ENCODE measurements at places on chromosomes 11 and 22. TPM values are rescaled to one million over a fixed set of nuclear protein-coding genes. Genes with fewer than 3 reads are reported as not detected.
A peak's percentile ranks its signal among the peaks of the same experiment; 100 is the strongest.

The NCF4 gene
- 14.1 TPM for total RNA-seq

DNA sequence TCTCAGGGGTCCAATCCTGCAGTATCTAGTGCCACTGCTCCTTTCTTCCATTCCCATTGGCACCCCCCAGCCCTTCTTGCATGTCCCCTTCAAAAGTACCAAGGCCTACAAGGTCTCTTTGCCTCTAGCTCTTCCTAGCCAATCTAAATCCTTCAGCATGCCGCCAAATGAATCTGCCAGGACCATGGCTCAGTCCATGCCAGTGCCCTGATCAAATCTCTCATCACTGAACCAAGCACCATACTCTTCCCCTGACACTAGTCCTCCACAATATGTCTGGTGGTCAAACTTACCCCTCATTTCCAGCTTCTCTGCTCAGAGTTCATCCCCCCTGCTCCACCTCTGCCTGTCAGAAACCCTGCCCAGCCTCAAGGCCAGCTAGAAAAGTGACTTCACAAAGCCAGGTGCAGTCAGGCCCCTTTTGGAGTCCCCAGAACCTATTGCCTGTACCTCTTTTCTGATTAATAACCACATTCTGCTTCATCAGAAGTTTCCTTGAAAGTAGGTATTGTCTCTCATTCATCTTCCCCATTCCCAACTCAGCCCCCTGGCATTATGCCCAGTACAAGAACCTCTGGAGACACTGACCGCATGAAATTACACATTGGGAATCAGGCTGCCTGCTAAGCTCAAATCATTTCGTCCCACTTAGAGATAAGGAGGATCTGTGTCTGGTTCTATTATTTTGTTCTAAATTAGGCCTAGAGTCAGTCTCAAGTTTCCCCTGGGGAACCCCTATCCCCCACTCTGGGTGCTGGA, 11.4 kb downstream of the FEN1 start:
- peak; percentile 11 for DNase-seq

- no peak for DNase-seq
These were observed 1520.7 kb downstream of the BRD1 start for GRCh38 chr22:48306785-48307510.

DNA sequence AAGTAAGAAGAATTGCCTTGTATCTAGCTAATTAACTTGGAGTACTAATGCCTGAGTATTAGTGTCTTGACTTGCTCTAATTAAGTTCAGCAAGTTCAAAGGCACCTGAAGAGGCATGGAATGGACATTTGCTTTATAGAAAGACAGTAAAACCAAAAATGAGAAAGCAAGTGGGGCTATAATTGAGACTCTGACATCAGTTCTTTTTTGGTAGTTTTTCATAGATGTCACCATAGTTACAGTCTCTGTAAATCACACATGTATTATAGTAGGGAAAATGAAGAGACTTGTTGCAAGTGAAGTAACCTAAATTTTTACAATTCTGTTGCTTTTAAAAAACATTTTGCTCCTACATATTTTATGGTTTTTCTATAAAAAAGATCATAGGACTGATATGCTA, 178.0 kb downstream of the HIPK3 start:
- no peak for DNase-seq

The KCNJ11 gene
- 4.5 TPM for total RNA-seq

DNA sequence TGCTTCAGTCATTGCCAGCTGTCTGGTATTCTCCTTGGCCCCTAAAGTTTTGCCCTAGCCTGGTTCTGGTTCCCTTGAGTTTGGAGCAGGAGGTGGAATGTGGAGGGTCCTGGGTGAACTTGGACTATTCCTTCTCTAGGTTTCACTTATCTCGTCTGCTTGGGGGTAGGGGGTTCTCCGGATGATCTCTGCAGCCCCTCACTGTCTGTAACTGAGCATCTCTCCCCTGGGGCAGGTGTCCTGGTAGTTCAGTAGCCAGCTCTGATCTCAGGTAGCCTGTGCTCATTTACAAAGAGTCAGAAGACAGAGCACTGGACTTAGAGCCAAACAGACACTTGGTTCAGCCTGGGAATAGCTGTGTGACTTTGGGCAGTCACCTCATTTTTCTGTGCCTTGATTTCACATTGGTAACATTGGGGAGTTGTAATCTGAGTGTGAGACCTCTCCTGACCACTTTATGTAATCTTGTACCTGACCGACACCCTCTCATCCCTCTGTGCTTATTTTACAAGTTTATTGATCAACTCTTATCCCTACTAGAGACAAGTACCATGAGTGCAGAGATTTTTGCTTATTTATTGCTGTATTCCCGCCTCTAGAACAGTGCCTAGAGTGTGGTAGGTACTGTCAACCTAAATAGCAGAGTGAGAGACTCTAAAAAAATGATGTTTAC, 804 bp downstream of the CCDC134 start:
- DNase-seq = no peak

The SAA1 gene
- total RNA-seq = 44.4 TPM

- DNase-seq = no peak
These were observed 8.6 kb upstream of the SYNGR1 start for GRCh38 chr22:39341179-39341578.

DNA sequence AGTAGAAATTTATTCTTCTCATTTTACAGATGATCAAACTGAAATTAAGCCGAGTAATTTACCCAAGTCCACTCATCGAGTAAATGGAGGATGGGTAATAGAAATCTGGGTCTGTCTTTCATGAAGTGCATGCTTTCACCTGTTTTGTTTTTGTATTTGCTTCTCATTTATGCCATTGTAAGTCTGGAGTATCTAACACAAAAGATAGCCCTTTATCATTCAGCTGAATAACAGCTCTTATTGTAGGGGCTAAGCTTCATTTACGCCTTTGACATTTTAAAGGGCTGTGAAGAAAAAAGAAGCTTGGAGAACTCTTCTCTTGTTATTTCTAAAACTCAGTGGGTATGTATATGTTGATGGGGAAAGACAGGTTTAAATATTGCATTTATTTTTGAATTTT, 1196.2 kb upstream of the TENM4 start:
- no peak for DNase-seq

The LARGE2 gene
- 2.4 TPM for total RNA-seq

GRCh38 chr11:116309446-116309845, 463.3 kb downstream of the BUD13 start:
- DNase-seq = no peak

The FGF3 gene
- not detected for total RNA-seq

- no peak for DNase-seq
These were observed 12.8 kb downstream of the MRPL17 start for GRCh38 chr11:6670202-6670830.

The IGLL1 gene
- not detected for total RNA-seq

- DNase-seq = peak; percentile 76
These were observed 32.7 kb upstream of the USP47 start for GRCh38 chr11:11808992-11809615.

GRCh38 chr11:75969626-75970308, 154.8 kb downstream of the UVRAG start:
- no peak for DNase-seq

GRCh38 chr11:130721023-130721681, 195.1 kb downstream of the SNX19 start:
- DNase-seq = no peak

DNA sequence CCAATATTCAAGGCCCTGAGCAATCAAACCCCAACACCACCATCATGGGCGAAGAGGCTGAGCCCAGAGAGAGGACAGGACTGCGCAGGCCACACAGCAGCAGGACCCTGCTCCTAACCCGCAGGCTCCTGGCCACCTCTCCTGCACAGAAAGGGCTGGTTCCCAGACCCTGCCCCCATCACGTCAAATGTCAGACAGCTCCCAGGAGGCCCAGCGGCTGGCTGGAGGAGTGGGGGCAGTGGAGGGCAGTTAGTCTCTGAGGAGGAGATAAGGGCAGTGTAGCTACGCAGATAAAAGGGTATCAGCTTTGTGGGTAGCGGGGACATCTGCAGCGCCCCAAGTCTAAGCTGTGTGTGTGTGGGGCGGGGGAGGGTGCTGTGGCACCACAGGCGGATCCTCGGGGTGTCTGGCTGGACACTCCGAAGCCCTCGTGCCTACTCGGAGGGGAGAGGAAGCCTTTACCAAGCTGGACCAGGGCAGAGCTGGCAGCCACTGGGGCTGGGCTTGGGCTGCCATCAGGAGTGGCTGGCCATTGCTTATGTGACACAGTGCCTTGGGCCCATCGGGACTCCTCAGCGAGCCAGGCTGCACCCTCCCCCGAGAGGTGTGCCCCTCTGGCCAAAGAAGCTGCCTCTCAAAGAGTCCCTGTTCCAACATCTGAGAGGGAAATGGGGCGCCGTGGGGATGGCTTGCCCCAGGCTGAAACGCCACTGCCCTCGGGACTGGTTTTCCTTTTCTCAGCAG, 21.5 kb downstream of the FADS3 start:
- DNase-seq = no peak

- no peak for DNase-seq
These were observed 9.4 kb upstream of the NAP1L4 start for GRCh38 chr11:3001496-3001895.

DNA sequence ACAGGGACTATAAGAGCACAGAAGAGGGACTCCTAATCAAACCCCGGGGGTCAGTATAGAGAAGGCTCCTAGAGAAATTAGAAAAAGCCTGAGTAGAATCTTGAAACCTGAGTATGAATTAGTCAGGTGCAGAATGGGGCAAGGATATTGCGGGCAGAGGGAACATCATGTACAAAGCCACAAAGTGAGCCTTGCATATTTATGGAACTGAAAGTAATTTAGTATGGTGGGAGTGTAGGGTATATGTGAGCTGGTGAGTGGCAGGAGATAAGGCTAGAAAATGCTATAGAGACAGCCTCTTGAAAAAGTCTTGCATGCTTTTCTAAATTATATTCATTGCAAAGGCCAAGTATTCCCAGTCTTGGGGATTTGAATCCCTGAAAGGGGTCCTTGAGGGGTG, 93.7 kb downstream of the STIM1 start:
- no peak for DNase-seq

The PRODH gene
- total RNA-seq = 28.7 TPM

GRCh38 chr22:47083379-47083986, 321.0 kb downstream of the TBC1D22A start:
- DNase-seq = no peak

GRCh38 chr11:83272627-83273026, 13.5 kb downstream of the CCDC90B start:
- DNase-seq = no peak

The OR51F1 gene
- not detected for total RNA-seq

The OR56A1 gene
- not detected for total RNA-seq

- peak; percentile 33 for DNase-seq
These were observed 17.5 kb downstream of the CDC45 start for GRCh38 chr22:19497245-19497644.

GRCh38 chr11:32307913-32308312, 127.4 kb downstream of the WT1 start:
- no peak for DNase-seq

GRCh38 chr11:113952588-113952987, 22.3 kb upstream of the HTR3A start:
- DNase-seq = no peak

GRCh38 chr11:27228232-27228905, 134.6 kb downstream of the CCDC34 start:
- no peak for DNase-seq

DNA sequence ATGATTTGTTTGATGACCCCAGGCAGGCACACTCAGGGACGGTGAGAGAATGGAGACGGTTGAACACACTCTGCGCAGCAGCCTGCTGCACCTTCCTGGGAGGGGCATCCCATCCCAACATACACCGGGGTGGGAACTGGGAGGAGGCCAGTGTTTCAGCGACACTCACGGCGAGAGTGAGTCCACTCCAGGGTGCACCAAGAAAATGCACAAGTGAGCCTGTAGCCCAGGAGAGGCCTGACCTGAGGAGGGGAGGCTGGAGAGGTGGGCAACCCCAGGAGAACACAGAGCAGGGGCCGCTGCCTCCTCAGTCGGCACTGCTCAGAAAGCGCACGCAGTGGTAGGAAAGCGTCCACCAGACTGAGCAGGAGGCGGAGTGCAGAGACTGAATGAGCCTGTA, 54.5 kb downstream of the IGF2 start:
- no peak for DNase-seq

GRCh38 chr11:82733444-82734119, at the start of gene FAM181B:
FAM181B (minus strand) TSS chr11:82733864; CDS start chr11:82733729, 135 bp downstream.
- DNase-seq = peak; percentile 75

The FXYD2 gene
- total RNA-seq = 2.9 TPM

The RBMXL2 gene
- 0.37 TPM for total RNA-seq

GRCh38 chr11:24622262-24622661, 125.4 kb downstream of the LUZP2 start:
- no peak for DNase-seq

DNA sequence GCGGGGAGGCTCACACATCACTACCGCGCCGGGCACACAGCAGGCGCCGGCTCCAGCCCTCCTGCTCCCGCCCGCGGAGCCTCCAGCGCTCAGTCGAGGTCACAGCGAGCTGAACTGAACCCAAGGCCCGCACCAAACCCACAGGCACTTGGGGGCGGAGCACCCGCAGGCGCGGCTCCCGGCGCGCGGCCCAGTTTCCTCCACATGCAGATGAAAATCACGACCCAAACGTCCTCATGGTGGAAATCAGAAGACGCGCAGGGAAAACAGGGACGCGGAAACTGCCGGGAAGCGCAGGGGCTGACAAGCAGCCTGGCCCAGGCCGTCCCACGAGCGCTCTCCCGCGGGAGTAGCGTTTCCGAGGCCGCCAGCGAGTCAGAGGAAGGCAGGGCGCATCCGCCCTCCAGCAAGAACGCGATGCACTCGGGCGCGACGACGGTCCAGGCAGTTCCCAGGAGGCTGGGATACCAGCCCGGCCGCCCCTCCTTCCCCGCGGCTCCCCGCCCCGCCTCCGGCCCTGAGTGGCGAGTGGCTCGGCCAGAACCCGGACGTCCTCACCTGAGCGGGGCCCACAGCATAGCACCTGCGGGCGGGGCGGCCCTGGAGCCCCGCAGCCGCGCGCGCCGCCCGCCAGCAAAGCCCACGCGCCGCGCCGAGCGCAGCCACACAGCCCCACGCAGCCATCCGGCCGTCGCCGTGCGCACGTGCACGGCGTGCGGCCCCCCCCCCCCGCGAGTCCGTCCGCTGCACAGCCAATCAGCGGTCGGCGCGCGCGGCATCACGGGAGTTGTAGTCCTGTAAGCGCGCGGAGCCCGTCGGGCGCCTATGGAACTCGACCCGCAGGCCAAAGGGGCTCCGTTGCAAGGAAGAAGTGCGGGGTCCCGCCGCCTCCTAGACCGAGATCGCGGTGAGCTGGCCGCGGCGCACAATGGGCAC, at the start of gene HDHD5:
HDHD5 (minus strand) TSS at position 710 of the 936 bp plus-strand sequence; CDS start at position 684, 26 bp downstream.
- peak; percentile 92 for DNase-seq

DNA sequence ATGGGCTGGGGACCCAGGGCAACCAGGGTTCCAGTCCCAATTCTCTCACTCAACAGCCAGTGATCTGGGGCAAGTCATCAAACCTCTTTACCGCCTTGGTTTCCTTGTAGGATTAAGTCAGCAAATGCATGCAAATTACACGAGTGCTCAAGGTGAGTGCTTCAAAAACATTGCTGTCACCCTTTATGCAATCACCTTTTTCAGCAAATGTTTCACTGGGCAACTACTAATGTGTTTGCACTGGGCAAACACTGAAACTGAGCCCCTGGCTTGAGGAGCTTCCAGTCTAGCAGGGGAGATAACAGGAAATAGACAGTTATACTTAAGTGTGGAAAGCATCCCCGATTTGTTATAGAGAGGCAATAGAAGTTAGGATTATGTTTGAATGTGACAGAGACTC, 37.7 kb upstream of the DMC1 start:
- no peak for DNase-seq

The OR52A1 gene
- total RNA-seq = not detected

Data from lung (tissue), 17 donors.